Stimulated activated CD4-positive, alpha-beta T cell treated with anti-CD3 and anti-CD28 coated beads, Interleukin-1b, Interleukin-23, amount 100 ng/mL, for 1 hour (primary cell): ENCODE measurements at places on chromosomes 3 and 15.

- no peak for DNase-seq
These were observed 87.7 kb downstream of the NEO1 start for GRCh38 chr15:73139744-73140553.

DNA sequence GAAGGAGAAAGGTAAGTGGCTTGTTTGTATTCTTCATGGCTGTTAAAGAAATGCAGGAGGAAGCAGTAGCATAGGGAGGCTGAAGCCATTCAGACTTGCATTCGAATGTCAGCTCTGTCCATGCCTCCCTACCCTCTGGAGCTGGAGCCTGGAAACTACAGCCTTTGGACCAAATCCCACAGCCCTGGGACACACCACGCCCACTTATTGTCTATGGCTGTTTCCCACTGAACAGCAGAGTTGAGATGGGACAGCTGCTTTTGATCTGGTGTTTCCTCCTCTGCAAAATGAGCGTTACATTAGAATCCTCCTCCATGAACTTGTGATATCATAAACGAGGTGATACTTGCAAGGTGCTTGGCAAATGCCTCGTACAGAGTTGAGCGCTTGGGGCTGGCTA lies 3.6 kb downstream of the FAM107A start:
- DNase-seq: no peak

- no peak for DNase-seq
These were observed 24.5 kb upstream of the IDH2 start for GRCh38 chr15:90126596-90127435.

DNA sequence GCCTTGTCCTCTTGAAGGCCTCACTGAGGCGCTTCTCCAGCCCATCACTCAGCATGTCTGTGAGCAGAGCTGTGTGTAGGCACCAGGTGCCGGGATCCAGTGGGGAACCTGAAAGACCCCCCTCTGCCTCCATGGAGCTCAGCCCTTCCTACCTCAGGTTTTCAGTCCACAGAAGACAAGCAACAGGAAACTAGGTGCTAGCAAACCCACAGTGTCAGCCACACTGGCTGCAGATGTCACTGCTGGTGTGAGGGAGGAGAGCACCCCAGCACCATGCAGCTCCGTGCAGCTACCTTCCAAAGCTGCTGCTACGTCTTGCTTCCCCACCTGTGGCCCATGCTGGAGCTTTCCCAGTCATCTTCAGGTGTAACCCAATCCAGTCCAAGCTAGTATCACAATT lies 17.9 kb downstream of the PSTPIP1 start:
- no peak for DNase-seq

DNA sequence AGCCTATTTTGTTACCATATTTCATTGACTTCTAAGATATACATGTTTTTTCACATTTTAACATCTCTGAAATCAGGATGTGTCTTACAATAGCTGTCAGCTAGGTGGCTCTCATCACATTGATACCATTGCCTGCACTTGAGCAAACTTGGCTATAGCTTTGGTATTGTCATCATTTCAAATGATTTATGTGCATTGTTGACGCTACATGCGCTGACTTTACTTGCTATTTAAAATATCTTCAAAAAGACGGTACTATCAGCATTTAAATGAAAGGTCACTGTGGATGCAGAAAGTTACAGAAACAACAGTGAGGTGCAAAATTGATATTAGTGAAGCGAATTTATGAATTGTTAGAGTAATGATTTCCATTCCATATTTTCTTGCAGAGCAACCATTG lies 54.0 kb upstream of the ABHD2 start:
- DNase-seq: no peak

DNA sequence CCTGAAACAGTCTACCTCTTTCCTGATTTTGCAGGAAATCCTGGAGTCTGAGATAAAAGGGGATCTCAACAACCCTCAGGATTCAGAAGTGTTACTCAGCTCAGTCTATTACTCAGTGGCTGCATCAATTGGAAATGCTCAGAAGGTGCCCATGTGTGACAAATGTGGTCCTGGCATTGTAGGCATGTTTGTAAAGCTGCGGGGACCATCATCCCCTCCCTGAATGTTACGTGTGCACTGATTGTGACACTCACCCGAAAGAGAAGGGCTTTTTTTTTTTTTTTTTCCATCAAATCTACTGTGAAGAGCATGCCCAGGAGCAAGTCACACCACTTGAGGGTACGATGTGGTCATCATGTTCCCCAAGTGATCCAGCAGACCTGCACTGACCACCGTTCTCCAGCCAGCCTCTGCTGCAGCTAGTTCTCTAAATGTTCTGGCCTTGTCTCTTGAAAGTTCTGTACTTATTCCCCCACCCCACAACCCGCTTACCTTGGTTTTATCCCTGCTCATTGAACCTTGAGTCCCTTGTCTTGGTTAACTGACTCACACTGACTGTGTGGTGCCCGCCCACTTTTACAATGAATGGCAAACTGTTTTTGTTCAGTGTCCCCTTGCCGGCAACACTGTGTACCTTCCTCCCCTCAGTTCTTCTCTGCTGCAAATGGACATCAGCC lies 19.8 kb downstream of the ST3GAL6 start:
- DNase-seq: no peak

DNA sequence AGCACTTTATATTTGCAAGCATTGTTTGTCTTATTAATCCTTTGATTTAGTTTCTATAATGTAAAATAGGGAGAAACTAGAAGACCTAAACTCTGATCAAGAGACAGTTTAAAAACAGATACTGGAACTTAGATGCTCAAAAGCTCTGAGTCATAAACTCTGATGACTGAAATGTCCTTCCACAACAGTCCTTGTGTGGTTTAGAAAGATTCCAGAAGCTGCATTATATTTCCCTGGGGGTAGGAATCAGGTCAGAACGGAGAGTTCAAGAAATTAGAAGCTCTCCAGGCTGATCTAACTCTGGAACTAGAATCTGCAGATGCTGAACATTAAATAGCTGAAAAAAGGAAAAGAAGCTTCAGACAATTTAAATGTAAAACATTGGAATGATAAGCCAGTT lies 18.3 kb upstream of the ONECUT1 start:
- DNase-seq: no peak

GRCh38 chr3:8218353-8218940 lies 283.2 kb upstream of the LMCD1 start:
- DNase-seq: no peak

GRCh38 chr3:33152363-33153360 lies 38.8 kb downstream of the CRTAP start:
- no peak for DNase-seq

- no peak for DNase-seq
These were observed 34.2 kb downstream of the ADAMTS17 start for GRCh38 chr15:100307241-100308212.

- DNase-seq: no peak
These were observed 26.1 kb downstream of the KY start for GRCh38 chr3:134624537-134625287.
